ENCODE measurements at places on chromosomes 2 and 18.

DNA sequence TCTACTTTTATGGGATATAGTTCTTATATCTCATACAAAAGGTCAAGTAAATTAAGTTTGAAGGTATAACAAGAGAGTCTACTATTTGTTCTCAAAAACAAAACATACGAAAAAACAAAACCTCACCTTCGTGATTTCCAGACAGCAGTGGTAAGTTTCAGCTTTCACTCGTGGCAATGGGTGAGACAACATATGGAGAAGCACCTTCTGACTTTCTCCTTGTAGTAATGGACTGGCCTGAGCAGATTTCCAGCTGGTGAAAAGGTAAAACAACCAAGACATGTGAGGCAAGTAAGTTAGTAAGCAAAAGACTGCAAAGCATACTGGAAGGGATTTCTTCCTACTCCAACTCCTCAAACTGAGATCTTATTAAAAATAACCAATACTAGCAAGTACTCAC, 39.6 kb downstream of the RTTN start:
- DNase-seq, result no peak

- DNase-seq, result no peak
Measured at GRCh38 chr2:6679471-6679870, 186.2 kb downstream of the CMPK2 start.

GRCh38 chr2:233711312-233712008, 1.2 kb upstream of the UGT1A5 start:
- peak; percentile 87 for DNase-seq

DNA sequence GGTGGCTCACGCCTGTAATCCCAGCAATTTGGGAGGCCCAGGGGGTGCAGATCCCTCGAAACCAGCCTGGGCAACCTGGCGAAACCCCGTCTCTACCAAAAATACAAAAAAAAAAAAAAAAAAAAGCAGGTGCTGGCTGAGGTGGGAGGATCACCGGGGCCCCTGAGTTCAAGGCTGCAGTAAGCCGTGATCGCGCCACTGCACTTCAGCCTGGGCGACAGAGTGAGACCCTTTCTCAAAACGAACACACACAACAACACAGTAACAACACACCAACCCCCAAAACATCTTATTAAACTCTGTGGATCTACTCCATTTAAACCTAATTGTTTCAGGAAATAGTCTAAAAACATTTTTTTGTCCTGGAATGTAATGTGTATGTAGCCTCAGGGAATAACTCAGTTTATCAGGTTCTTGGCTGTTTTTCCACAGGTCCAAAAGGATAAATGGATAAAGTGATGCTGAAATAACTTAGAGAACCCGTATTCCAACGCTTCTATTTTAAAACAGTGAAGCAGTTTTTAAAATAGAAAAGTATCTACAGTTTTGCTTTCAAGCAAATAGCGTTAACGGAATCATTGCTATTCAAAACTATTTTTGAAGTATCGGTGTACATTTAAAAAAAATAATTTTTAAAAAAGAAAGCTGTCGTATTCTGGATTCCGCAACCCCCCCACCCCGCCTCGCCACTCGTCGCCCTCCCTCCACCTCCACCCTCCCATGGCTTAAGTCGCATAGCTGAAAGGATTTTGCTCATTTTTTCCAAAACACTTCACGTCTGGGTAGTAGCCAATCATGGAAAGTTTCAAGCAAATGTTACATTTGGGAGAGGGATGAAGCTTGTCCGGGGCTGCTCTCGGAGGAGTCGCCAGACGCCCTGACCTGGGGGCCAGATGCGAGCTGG, 895 bp upstream of the GLS start:
- no peak for DNase-seq

DNA sequence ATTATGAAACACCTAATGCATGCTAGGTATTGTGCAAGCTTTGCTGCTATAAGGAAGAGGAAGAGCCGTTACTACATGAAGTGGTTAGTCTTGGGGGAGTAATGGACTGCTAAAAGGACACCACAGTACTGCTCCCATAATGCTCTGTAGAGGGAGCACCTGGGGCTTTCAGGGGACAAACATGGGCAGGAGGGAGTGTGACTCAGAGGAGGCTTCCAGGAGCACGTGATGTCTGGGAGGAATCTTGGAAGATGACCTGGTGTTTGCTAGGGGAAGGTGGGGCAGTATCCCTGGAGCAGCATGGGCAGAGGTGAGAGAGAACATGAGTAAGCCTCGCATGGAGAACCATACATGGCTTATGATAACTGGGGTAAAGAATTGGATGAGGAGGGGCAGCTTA, 18.8 kb downstream of the MAPK4 start:
- DNase-seq, result no peak

DNA sequence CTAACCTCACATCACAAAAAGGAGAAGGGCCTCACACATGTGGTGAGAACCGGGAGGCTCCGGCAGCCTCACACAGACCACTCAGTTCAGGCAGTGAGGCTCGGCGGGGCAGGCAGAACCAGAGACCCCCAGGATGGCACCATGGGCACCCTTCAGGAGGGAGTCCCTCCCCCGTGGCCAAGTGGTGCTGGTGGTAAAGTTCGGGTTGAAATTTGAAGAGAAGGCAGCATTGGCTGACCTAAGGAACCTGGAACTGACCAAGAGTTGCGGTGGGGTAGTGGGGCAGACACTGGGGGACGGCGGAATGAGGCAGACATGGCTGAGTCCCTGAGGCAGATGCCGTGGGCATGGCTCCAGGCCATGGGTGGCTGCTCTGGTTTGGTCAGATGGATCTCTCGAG, 239.3 kb upstream of the MYT1L start:
- no peak for DNase-seq

GRCh38 chr2:200509235-200509611, 645 bp downstream of the KCTD18 start:
- no peak for DNase-seq

GRCh38 chr2:148666555-148666954, 22.0 kb downstream of the EPC2 start:
- no peak for DNase-seq
